ENCODE measurements at places on chromosomes 1 and 21.
A peak's percentile ranks its signal among the peaks of the same experiment; 100 is the strongest.

DNA sequence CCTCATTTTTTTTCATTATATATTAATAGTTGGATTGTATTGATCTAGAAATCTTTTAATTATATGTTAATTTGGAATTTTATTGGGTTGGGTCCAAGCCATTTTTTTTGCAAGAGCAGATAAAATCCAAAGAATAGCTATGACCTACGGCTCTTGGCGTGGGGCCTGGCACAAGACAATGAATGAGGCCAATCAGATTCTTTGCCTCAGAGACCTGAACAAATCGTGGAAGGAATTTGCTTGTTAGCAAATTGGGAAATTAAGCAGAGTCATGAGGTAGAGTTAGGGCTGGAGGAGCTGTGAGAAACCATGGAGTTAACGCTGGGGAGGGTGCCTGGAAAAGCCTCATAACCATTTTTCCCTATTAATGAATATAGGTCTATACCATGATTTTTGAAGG is 40.1 kb downstream of the CAMSAP2 start:
- DNase-seq, result no peak

DNA sequence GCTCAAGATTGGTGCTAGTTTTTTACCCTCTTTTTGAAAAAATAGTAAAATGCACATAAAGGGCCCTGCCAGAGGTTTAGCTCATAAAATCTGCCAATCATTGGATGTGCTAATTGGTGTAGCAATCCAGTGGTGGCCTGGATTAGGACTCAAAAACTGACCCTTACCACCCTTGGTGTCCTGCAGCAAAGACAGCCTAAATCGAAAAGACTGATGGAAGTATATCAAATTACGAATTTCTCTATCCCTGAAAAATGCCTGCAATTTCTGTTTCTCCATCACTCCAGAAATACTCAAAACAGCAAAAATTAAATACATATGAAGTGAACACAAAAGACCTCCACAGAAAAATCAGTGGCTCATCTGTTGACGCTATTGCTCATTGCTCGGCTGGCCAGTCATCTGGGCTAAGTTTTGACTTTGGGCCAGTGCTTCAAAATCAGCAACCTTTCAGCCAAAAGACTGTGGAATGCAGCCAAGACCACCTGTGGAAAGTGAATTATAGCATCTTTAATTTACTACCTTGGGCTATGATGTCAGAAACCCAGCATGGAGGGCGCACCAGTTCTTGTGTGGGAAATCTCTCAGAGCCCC is 30.0 kb downstream of the WLS start:
- DNase-seq, result no peak

- DNase-seq, result no peak
These were observed 15.4 kb downstream of the L1TD1 start for GRCh38 chr1:62209931-62210595.

GRCh38 chr1:159889202-159889601 is 10.8 kb downstream of the CFAP45 start:
- DNase-seq, result no peak

DNA sequence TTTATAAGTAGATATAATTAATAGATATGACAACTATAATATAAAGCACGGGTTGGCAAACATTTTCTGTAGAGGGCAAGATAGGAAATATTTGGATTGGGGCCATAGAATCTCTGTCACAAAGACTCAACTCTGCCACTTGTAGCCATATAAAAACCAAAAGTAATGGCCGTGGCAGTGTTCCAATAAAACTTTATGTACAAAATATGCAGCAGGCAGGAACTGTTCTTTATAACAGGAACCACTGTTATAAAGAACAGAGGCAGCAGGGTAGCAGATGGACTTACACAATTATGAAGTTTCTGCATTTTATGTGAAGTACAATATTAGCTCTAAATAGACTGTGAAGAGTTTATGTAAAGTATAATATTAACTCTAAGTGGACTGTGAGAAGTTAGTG is 16.9 kb upstream of the QSOX1 start:
- DNase-seq, result no peak

GRCh38 chr1:102174259-102174863 is 177.6 kb upstream of the OLFM3 start:
- DNase-seq, result no peak

DNA sequence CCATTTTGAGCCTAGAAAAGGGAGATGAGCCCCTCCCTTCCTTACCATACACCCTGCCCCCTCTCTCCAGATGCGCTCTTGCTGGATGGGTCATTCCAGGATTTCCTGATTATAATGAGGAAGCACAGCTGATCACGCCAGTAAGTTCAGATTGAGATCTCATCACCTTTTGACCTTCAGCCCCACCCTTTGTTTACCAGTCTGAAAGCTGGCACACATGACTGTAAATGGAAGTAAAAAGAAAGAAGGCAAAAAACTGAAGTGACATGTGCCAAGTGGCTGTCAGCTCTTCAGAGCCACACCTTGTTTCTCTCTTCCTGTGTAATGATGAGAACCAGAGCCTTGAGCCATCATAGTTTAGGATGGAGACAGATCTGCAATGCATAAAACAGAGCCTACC is 27.9 kb downstream of the S1PR1 start:
- DNase-seq, result peak; percentile 39

GRCh38 chr1:242806324-242806723 is 281.8 kb upstream of the PLD5 start:
- no peak for DNase-seq

- no peak for DNase-seq
These were observed 2.6 kb upstream of the EEIG2 start for GRCh38 chr1:108557296-108557695.

DNA sequence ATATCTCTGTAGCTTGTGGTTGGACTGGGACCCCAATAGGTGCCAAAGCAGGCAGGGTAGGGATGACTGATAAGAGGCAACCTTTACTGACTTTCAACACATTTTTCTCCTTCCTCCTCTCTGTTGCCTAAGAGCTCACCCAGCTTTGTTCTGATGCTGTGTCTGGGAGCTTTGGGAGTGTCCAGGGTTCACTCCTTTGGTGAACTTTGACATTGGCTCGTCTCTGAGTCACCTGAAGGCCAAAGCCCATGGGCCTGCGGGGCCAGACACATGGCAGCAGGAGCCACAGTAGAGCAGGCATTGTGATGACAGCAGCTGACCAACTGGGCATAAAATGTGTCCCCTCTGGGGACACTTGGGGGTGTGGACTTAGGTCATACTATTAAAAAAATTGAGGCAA is 99.5 kb upstream of the ZNF644 start:
- no peak for DNase-seq

DNA sequence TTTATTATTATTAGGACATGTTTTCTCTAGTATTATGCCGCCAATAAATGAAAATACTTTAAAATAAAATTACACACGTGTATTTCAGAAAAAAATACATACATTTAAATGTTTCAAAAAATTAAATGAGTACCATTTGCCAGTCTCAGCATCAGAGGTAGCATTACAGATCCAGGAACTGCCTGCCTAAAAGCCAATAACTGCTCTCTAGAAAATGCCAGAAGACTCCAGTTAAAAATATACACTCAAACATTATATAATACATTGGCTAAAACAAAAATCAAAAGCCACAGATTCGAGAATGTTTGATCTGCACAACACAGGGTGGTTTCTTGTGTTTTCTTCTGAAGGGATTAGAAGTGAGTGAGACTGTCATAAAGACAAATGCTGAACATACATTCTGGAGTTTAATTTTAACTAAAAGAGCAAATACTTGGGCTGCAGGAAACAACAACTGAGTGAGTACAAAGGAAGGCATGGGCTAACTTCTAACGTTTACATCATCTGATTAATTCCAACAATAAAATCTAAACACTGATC is 105.5 kb downstream of the RERE start:
- no peak for DNase-seq

DNA sequence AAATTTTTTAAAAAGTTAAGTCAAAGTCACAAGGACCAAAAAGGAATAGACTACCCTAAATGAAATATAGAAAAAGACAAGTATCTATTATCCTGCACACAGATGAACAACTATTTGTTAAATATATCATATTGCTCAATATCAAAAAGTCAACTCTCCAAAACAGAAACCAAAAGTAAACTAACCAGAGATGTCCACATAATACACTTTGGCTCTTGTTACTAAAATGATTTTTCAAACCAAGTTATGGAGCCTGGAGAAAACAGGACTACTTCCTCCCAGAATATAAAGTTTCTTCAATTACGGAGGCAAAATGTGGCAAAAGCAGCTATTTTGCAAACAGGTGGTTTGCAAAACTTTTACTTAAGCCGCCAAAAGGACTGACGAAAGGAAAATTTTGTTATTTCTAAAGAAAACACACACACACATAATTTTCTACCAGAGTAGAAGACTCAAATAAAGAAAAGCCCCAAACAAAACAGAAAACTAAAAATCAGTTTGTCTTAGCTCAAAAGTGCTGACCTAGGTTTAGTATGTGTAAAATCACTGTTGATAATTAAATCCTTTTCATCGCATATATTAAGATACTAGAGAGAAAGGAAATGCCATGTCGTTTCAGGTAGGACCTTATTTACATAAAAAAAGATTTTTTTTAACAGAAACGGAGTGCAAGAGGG is 1.1 kb downstream of the DPYD start:
- DNase-seq, result no peak

GRCh38 chr21:14070049-14070893 is 140.5 kb downstream of the LIPI start:
- DNase-seq, result no peak

DNA sequence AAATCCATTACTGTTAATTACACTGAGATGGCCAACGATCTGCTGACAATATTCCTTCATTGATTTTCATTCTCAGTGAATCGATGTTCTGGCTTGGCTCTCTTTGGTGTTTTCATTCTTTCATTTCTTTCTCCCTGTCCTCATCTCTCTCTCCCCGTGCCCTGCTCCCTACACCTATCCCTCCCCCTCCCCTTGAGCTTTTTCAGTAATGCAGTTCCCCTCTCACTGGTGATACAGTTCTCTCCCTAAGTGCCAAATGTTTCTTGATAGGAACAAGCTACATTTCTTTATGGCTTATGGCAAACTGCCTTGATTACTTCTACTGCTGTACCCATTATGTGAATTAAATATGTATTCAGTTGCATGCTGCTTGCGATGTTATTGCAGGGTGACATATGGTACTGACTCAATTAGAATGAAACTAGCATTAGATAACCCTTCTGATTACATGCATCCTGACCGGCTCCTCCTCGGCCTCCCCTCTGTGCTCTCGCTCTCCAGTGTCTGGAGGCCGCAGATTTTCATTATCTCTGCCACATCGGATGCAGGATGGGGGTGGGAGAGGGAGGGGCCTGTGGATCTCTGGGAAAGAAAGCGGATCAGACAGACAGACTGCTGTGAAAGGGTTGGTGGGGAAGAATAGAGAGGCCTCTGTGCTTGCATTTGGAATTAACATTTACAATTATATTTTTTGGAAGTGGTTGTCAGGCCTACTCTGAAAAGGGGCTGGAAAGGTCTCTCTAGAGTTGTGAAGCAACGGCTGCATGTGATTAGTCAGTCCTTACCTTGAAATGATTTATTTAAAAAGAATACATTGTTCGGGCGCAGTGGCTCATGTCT is 130.9 kb downstream of the PBX1 start:
- no peak for DNase-seq

DNA sequence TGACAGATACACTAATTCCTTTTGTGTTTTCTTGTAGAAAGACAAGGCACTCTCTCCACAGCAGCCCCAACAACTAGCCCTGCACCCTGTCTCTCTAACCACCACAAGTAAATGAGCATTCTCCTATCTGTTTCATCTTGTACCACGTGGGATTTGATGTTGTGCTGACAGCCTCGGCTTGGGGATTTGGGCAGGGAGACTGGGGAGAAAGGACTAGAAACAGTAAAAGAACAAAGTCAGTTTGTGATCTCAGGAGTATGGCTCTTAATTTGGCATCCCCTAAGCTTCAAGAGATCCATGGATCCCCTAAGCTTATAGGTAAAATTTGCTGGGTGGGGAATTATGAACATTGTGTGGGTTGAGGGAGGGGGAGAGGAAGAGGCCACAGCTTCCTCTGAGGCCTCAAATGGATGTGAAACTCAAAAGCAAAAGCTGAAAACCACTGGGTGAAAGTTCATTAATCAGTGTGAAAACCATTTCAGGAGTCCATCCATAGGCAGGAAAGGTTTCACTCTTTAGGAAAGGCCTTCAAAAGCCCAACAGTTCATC is 3.1 kb downstream of the C1orf162 start:
- peak; percentile 57 for DNase-seq

Data from activated CD4-positive, alpha-beta memory T cell treated with anti-CD3 and anti-CD28 coated beads for 36 hours (primary cell).